ENCODE measurements at places on chromosomes 3 and 15.

DNA sequence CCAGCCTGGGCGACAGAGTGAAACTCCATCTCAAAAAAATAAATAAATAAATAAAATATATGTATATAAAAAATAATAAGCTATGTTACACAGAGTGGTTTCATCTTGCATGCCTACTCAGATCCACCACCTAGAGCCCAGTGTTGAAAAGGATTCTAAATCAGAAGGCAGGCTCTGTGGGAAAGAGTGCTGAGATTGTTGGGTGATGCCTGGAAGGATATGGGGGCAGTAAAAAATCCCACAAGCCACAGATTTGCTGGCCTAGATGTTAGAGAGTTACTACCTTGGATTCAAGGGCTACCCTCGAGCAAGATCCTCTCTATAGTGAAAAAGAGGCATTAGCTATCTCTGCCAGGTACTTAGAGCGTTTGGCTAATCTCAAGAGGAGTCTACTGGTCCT, 144.3 kb downstream of the STAC start:
- no peak for DNase-seq

- no peak for DNase-seq
Observed at GRCh38 chr3:141377377-141377776, 9.1 kb downstream of the ZBTB38 start.

- DNase-seq, result no peak
Observed at GRCh38 chr3:167198949-167199600, 181.0 kb downstream of the ZBBX start.

DNA sequence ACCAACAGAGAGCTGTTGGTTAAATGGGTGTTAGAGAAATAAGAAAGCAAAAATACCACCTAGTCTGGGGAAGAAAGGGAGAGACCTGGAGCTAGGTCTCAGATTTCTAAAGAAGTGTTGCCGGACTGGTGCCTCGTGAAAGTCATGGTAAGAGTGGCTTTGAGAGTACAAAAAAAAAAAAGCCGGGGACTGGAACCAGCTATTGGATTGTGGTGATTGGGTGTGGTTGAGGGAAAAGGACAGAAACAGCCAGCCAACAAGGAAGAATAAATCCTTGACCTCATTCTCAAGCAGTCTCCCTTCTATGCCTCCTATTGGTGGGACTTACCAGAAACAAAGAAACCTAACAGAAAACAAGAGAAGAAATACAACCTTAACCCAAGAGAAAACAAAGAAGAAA, 346.4 kb upstream of the KCNMB2 start:
- DNase-seq, result no peak

GRCh38 chr3:113227146-113227545, 15.8 kb downstream of the BOC start:
- no peak for DNase-seq

All from A549 (cell line).